Suprapubic skin (tissue), 4 donors: ENCODE measurements at places on chromosomes 5 and 9.

- DNase-seq = no peak
Measured at GRCh38 chr5:120432861-120433260, 31.2 kb upstream of the PRR16 start.

- DNase-seq = no peak
Measured at GRCh38 chr5:171868236-171868635, 82.6 kb downstream of the SMIM23 start.

DNA sequence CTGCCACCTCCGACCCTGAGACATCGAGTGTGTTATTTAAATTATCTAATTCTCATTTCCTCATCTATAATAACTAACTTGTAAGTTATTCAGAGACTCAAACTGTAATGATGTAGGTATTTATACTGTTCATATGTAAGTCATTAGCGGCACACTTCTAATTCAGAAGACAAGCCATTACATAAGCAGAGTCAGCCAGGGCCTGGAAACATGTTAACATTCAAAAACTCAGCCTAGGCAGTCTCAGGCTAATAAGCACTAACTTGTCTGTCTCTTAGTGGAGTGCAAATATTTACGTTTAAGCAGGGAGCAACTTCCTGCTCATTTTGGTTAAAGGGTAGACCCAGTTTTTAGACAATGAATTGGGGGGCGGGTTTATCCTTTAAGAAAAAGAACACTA is 598.4 kb downstream of the ACTL7B start:
- no peak for DNase-seq

DNA sequence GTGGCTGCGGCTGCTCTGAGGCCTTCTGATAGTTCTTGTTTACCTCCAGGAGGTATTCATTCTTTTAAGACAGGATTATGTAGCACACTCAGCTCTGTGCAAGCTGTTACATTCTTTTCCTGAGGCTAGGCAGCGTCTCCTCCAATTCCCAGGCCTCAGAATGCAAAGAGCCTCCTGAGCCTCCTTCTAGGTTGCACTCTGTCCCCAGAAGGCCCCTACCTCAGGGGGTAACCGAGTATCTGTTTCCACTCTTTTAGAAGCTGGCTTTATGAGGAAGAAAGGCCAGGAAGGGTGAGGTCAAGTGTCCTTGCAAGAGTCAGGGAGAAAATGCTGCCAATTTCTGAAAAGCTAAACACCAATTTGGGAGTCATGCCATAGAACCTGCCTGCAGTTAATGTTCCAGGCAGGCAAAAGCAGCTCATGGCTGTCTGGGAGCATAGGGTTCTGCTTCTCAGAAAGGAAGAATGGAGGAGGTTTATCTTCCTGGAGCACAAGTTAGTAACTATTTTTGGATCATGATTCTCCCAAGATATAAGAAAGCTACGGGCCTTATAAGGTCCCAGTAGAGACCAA is 178.9 kb downstream of the SEMA6A start:
- DNase-seq = no peak

GRCh38 chr9:117325831-117326230 is 89.0 kb downstream of the ASTN2 start:
- no peak for DNase-seq

GRCh38 chr5:57776035-57776434 is 293.4 kb upstream of the ACTBL2 start:
- DNase-seq = no peak

DNA sequence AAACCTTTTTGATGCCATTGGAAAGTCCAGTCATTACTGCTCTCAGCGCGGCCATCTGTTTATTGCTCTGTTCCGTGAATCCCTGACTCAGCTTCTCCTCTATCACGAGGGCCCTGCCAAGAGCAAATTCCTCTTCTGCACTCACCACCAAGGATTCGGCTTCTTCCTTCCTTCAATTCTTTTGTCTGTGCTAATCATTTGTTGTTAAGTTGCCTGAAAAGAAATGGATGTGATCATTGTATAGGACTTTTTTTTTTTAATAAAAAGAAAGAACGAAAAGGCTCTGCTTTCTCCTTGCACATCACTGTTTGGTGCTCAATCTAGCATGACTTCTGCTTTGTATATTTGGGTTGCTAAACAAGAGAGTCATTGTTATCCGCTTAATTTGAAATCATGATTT is 128.7 kb upstream of the PIK3R1 start:
- no peak for DNase-seq

- DNase-seq = no peak
Measured at GRCh38 chr9:36637491-36638270, 65.0 kb downstream of the MELK start.

DNA sequence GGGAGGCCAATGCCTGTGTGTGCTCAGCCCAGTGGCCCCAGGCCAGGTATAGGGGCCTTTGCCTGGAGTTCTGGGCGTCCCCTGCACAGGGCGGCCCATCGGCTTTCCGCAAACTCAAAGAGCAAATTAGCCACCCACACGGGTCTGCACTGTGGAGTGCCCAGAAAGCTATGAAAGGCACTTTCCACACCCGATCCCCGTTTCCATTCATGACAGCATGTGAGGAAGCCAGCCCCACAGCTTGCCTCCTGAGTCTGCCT is 5.2 kb downstream of the DBH start:
- no peak for DNase-seq
